ENCODE measurements at places on chromosomes 3 and 15. TPM values are rescaled to one million over a fixed set of nuclear protein-coding genes. Genes with fewer than 3 reads are reported as not detected.

The SOX2 gene
- total RNA-seq, result not detected

The SH2D7 gene
- not detected for total RNA-seq

The NEIL1 gene
- 45.0 TPM for total RNA-seq

The GOLGA8K gene
- total RNA-seq, result 0.26 TPM

The TWF2 gene
- total RNA-seq, result 48.2 TPM

The ADGRG7 gene
- not detected for total RNA-seq

The TERC gene
- total RNA-seq, result 6.0 TPM

The CCDC39 gene
- total RNA-seq, result not detected

DNA sequence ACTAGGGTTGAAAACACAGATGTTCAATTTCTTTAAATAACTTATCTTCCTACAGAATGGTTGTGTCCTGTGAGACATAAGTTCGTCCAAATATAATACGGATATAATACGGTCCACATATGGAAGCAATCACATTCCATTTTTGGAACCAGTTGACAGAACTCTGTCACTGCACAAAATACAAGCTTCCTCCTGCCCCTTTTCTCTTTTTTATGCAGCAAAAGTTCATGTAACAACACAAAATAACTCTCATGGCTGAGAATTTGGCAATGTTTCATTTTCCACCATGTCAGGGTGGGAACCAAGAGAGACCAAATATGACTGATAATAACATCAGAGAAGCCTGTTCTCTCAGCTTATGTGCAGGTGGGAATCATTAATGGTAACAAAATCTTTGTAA is 158.1 kb upstream of the ZNF385D start:
- no peak for DNase-seq

DNA sequence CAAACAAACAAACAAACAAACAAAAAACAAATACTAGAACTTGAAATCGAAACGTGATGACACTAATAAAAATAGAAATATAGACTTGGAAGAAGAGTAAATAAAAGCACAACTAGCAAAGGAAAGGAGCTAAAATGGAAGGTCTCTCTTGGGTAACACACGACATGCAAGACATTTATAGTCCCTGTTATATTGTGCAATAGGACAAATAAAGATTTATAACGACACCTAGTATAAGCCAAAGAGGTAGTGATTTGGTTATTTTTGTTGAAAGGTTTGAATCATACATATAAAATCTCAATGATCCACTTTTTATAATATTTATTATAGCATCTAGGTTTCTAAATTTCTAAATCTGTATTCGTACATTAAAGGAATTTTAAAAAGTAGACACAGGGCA is 349.6 kb downstream of the CHST2 start:
- DNase-seq, result no peak

DNA sequence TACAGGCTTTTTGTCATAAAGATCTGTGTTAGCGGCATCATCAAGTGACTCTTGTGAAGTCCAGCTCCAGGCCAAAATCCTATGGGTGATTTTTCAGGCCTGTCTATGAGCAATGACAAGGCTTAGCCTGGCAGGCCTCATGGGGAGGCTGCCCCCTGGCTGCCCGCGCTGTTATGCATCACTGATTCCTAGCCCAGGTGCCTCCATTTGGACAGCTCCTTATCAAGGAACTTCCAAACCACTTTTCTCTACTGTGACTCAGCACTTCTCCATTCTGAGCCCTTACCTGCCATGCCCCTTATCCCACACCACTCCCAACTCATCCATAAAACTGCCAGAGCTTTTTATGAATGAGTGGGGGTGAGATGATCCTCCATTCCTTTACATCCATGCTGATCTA is 91.5 kb upstream of the C3orf80 start:
- no peak for DNase-seq

- DNase-seq, result no peak
These were observed 702 bp downstream of the NDUFB4 start for GRCh38 chr3:120596853-120597223.

DNA sequence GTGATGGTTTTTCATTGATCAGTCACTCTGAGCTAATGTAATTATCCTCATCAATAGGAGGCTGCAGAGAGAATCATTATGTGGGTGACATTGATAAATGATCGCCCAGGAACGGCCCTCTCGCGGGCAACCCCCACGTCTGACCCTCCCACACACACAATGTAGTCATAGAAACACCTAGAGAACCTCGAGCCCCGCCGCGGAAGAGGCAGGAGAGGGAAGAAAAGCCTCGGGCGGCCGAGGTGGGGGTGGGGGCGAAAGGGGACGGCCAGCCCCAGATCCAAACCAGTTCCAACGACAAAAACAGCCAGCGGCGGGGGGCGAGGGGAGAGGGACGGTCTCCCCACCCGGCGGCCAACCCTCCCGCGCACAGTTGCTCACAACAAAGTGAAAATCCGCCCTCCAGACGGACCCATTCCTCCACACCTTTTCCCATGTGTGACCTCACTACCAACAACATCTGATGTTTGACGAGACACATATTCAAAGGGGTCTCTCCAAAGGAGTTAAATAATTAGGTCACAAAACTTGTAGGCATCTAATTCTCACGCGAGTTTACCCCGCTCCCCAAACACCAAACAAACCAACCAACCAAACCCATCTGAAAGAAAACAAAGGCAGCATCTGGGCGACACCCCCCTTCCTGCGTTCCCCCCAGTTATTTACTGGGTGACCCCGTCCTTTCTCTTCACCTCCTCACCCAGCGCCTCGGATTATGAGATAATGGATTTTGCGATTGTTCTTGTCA is 213.0 kb downstream of the MEIS2 start:
- DNase-seq, result no peak

- no peak for DNase-seq
These were observed 23.3 kb upstream of the NEO1 start for GRCh38 chr15:73028831-73029451.

DNA sequence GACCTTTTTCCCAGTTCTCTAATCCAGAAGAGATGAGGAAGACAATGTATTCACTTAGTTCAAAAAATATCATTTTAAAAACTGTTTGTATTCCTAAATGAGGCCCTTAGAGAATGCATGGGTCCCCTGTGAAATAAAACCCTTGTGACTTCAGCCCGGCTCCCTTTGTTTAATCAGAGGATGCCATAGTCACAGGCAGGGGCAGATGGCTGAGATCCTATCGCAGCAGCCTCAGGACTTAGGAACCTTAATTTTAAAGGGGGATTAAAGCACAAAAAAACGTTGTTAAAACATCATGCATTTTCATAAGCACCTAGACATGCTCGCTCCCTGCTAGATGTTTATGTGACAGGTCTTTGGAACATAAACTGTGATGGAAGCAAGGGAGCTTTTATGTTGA is 176.6 kb downstream of the IL20RB start:
- no peak for DNase-seq

DNA sequence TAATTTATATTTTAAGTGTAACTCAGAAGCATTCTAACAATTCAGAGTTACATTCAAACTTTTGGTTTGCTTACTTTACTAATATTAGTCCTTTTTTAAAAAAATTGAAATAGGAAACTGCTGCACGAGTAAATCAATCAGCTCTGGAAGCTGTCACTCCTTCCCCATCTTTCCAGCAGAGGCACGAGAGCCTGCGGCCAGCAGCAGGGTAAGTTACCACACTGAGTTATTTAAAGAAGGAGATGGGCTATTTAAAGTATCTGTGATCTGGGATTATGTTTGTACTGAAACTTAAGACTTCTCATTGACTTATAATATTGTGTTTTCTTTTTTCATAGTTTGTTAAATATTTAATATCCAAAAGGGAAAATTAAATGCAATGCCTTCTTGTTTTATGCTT is 29.3 kb downstream of the APPL1 start:
- no peak for DNase-seq

DNA sequence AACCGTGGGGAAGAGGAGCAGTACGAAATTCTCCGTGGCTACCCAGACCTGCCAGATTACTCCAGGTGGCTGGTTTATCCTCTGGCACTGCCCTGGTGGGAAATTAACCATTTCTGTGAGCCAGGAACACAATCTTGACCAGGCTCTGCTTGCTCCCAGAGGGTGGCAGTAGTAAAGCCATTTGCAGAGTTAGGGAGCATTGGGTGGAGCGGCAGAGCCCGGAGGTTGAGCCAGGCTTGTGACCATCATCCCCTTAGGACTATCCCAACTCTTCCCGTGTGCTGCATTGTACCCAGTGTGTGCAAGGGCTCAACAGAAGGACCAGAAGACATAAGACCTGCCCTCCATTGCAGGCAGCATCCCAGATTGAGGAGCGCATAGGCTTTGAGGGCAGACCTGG is 5.3 kb downstream of the KNG1 start:
- no peak for DNase-seq

DNA sequence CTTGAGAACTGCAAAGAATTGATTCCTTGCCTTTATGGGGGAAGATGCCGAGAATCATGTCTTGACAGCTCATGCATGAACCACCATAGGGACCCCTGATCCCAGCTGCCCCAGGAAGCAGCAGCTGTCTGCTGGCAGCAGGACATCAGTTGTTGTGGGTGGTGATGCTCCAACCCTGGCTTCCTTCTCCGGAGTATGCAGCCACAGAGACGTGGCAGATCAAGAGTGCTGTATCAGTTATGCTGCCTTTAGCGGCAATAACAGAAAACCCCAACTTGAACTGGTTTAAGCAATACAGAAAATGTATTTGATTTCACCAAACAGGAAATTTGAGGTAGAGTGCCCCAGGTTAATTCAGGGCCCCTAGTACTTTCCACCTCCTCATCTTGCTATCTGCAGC is 92.2 kb upstream of the TNFAIP8L3 start:
- no peak for DNase-seq

DNA sequence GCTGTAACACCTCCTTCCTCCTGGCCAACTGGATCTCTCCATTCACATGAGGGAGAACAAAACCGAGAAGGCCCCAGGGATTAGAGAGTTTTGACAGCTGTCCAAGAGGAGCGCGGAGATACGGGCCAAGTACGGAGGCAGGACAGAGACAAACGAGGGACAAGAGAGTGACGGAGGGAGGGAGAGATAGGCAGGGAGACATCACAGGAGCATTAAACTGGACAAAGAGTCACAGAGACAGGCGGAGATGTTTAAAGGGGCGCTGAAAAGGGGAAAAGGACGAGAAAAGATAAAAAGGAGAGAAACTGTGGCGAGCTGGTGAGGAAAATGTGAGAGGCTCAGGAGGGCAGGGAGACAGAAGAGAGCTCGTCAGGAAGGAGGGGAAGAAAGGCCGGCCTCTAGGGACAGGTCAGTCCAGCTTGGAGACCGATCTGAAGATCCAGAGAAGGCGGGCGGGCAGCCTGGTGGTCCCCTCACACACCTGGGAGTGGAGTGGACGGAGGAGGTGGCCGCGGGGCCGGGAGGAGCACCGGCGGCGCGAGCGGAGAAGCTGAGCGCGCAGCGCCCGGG is 40.5 kb upstream of the ROPN1 start:
- DNase-seq, result no peak

DNA sequence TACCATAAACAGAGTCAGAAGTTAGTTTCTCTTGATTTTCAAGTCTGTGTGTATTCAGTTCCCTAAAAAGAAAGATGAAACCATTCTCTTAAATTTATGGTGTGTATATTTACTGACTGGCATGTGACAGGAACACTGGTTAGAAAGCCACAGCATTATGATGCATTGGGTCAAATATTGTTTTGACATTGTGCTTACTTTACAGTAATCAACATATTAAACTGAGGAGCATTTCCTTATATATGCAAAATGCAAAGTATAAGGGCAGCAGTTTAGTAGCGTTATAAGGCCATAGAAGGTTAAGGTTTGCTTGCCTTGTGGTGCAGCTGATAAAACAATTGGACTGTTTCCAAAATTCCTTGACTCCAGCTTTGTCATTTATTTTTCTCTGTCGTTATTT is 72.9 kb downstream of the EPHA3 start:
- DNase-seq, result no peak

GRCh38 chr3:134879990-134880389 is 84.9 kb downstream of the EPHB1 start:
- no peak for DNase-seq

DNA sequence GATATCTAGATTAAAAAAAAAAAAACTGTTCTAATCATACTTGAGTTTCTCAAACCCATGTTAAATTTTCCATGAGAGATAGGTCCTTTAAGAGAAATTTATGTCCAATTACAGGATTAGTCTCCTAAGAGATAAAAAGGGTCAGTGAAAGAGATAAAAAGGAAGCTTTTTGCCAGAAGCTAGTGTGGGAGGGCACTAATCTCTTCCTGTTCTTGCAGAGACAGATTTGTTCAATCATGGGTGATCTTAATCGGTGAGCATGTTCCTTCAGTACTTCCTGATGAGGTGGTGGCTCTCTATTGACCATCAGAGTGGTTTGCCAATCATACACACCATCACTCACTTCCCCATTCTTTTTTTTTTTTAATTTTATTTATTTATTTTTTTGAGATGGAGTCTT is 16.9 kb upstream of the LPP start:
- DNase-seq, result no peak

- DNase-seq, result no peak
These were observed 1.1 kb upstream of the MAGEF1 start for GRCh38 chr3:184713040-184713355.

- no peak for DNase-seq
These were observed 66.8 kb upstream of the UBE2E1 start for GRCh38 chr3:23738944-23739343.

DNA sequence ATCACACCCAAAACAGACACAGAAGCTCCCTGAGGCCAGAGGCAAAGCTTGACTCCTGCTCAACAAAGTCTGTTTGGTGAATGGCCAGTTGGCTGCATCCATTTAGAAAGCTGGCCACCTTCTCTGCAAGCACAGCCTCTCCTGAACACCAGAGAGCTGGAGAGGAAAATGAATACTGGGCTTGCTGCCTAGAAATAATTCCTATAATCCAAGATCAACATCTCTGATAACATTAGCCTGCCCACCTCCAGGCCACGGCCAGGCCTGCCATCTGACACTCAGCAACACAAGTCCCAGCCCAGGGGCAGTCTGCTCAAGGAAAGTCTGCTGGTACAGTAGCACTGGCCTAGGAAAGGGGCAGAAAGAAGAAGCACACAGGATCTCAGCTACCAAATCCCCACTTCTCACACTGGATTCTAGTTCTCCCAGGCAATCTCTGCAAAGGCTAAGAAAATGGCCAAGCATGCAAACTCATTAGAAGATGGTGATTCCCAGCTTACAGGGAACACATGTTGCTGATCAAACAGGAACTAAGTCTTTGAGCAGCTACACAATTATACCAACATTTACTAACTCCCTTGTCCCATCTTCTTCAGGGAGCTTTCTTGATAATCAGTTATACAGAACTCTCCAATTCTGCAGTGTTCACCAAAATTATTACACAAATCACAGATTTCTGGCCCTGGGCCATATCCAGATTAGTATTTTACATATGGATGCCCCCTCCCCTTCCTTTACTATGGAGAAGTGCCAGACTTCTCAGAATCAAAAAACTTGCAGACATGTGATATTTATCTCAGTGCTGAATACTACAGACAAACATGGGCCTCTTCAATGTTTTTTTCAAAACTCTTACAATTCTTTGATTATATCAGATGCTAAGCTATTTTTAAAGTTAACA is 9.9 kb downstream of the TBC1D2B start:
- no peak for DNase-seq

DNA sequence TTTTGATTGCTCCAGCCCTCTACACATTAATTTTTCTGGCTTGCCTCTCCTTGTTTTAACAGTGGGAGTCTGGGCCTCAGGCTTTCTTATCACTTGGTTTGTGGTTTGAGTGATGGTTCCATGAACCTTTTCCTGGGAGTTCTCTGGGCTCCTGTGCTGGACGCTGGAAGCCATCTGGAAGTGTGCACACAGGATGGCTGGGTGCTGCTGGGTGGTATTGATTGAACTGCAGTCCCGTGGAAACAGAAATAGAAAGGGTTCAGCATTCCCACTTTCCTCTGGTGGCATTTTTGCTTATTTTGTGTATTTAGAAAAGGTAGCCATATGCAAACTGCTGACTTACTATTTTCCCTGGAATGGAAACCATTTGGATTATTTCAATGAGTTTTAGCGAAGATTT is 25.6 kb downstream of the MITF start:
- no peak for DNase-seq
